ENCODE measurements at places on chromosomes 5 and 9.

GRCh38 chr9:6348766-6349165, 20.6 kb downstream of the TPD52L3 start:
- no peak for DNase-seq

GRCh38 chr5:50476549-50476948, 35.5 kb upstream of the EMB start:
- DNase-seq = no peak

DNA sequence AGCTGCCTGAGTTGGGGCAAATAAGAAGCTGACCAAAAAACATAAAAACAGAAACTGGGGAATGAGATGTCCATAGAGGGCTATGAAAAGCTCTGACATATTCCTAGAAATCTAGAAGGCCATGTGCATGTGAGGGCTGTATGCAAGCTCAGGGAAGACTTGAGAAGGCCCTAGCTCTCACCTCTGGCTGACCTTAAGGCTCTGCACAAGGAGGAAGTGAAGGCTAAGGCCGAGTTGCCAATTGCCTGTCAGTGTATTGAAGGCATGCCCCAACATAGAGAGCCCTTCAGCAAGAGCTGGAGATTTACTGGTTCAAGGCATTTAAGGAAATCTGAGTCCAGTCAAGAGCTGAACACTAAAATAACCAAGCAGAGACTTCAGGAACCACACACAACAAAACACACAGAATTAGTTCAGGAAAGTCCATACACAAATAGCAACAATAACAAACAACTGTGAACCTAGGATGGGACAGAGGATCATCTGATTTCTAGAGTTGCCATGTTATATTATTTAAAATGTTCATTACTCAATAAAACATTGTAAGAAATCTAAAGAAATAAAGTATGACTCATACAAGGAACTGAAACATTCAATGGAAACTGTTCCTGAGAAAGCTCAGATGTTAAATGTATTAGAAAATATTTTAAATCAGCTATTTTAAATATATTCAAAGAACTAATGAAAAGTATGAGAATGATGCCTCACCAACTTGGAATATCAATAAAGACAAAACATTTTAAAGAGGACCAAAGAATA, 161.8 kb downstream of the AUH start:
- no peak for DNase-seq

- no peak for DNase-seq
These were observed 21.6 kb downstream of the HMGXB3 start for GRCh38 chr5:150022158-150022531.
